ENCODE measurements at places on chromosomes 16 and 17.

GRCh38 chr16:57092786-57093411, 516 bp downstream of the CPNE2 start:
- peak; percentile 81 for DNase-seq

DNA sequence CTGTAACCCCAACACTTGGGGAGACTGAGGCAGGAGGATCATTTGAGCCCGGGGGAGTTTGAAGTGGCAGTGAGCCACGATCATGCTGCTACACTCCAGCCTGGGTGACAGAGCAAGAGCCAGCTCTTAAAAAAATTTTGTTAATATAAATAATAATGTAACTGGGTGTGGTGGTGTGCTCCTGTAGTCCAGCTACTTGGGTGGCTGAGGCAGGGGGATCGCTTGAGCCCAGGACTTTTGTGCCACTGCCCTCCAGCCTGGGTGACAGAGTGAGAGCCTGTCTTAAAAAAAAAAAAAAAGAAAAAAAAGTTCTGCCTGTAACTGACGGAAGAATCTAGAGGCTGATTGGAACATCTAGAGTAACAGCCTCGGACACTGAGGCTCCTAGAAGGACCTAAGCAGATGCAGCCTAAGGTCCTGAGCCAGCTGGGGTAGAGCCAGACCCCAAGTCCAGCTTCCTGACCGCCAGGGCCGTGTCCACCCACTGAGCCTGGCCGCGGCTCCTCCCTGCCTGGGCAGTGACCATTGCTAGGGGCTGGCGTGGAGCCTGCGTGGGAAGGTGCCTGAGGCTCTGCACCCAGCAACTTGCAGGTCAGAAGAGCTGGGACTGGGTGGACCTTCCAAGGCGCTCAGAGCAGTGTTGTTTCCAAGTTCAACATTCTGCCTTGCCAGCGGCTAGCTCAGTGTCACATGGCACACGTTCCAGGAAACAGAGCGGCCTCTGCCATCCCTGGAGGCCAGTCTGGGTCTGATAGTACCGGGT, 209.4 kb upstream of the CIBAR2 start:
- DNase-seq = no peak

- DNase-seq = no peak
These were observed 890 bp downstream of the TOB1 start for GRCh38 chr17:50865060-50865867.

DNA sequence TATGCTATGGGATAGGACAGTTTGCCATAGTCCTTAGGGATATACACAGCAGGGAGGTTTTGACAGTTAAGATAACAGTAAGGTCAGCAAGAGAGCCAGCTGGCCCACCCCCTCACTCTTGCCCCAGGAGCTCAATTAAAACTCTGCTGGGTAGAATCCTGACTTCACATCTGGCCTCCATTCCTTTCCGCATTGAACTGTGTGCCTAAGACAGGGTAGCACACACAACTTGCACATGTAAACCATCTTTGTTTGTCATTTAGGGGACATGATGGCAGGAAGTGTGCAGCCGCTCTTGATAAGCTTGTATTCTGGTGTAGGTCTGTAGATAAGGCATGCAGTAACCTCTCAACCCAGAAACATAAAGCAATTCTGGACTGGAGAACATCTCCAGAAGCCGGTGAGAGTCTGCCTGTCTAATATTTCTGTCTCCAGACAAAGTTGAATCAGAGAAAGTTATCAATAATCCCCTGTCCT, 5.2 kb downstream of the MINK1 start:
- DNase-seq = no peak

DNA sequence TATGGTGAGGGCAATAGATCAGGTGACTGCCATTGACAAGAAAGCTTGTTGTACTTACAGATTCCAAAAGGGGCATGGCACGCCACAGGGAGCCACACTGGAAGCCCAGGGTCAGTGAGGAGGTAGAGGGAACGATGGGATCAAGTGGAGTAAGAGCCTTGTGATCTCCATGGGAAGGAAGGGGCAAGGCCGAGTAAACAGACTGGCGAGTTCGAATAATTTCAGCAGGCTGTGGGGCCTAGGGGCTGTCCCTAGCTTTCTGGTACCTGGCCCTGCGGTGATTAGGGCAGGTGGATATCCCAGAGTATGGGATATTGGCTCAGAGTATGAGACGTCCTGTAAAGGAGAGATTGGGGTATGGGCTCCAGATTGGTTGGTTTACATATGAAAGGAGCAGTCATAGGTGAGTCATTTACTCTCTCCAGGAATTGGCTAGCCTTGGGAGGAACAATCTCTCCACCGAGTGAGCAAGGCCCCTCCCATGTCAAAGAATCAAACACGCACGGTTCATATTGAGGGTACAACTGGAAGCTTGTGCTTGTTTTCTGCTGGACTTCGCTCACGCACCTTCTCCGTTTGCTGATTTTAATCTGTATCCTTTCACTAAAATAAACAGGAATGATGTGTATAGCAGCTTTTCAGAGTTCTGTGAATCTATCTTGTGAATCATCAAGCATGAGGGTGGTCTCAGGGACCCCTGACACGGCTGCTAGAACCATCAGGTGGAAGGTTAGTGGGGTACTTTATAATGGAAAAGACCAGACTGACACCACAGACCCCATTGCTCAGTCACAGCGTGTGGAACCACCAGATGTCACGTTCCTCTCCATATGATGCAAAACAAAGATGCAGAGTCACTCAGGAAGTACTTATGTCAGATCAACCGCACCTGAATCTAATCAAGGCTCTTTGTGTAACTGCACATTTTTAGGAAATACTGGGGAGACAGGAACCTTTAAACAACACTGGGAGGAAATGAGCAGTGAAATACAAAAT, 27.9 kb downstream of the GABARAPL2 start:
- no peak for DNase-seq

GRCh38 chr16:87092958-87093357, 224.2 kb downstream of the C16orf95 start:
- DNase-seq = no peak

DNA sequence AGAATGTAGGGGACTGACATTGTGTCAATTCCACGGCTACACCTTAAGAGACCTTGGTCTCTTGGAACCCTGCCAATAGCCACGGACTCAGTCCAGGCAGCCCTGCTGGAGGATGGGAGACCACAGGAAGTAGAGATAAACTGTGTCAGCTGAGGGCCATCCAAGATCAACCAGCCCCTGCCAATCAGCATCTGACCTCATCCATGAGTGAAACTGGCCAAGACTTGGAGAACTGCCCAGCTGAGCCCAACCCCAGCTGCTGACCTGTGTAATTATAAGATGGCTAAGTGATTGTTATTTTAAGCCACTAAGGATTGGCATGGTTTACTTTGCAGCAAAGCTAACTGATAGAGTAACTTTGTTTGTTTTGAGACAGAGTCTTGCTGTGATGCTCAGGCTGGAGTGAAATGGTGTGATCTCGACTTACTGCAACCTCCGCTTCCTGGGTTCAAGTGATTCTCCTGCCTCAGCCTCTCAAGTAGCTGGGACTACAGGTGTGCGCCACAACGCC, 13.3 kb upstream of the YWHAE start:
- DNase-seq = no peak

DNA sequence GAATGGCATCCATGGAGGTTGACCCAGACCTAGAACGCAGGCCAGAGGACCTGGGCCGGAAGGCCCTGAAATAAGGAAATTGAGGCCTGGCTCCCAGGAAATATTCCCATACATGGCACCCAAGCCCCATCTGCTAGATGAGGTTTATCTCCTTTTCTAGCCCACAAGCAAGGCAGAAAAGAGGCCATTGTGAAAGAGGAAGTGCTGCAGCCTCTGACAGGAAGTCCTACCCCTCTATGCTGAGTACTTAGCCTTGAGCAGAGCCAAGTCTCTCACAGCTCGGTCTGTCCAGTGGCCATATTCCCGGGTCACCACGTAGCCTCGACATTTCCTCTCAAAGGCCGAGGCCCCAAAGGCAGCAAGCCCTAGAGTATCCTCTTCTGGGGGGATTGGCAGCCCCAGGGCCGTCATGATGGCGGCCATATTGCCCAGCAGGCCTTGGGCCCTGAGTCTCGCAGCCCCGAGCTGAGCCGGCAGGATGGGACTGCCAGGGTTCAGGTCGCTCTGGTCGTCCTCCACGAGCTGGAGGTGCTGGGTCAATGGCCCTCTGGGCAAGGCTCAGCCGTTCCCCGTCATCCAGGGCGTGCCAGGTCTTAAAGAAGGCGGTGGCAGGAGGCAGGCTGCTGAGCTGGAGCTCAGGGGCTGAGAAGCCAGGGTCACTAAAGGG, 7.8 kb downstream of the CTF1 start:
- no peak for DNase-seq

DNA sequence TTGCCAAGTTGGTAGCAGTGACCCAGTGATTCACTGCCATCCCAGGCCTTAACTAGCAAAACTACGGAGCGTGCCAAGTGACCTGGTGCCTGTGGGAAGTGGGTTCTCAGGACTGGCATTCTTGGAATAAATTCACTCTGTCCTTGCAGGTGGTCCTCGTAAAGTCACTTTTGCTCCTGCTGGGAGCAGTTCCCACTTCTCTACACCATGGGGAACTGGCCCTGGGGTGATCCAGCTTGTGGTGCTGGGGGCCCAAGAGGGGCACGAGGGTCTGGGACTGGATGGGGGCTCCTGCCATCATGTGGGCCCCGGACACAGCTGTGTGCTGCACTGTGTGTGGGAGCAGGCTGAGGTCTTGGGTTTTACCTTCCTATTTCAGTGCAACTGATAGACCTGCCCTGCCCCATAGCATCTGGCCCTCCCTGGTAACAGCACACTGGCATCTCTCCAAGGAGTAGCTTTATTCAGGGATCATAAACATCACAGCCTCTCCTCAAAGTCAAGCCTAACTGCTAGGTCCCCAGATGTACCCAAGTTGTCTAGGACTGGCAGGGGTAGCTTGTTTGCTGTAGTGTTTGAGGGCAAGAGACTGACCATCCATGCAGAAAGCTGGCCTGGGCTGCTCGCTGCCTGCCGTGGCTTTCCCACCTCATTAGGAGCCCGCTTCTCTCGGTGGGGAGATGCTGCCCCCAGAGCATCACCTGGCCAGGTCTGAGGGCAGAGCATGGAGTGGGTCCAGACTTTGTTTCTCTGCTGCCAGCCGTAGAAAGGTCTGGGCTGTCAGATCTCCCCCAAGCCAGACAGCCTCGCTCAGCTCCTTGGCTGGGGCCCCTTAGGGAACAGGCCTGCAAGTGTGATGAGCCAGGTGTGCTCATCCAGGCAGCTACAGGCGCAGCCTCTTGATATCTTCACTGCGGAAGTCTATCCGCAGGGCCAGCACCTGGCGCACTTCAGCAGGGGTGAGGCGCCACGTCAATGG, 26.0 kb downstream of the FCSK start:
- DNase-seq = no peak
